ENCODE measurements at places on chromosomes 5 and 9.

DNA sequence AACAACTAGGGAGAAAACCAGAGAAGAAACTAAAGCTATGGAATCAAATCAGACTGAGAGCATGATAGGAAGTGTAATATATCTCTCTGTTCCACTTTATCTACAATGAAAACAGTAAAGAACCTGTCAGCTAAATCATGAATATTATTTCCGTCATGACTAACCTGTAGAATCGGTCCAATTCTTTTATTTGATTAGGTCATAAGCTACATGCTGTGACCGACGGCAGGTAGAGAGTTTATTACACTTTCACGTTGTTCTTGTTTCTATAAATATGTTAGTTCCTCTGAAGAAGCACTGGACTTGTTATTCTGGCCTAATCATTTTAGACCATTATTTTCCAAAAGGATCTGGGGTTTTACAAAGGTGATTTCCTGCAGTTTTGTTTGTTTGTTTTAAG, 91.1 kb downstream of the DMRTA1 start:
- no peak for DNase-seq

- DNase-seq: no peak
Measured at GRCh38 chr5:167576897-167577296, 714.5 kb upstream of the WWC1 start.

DNA sequence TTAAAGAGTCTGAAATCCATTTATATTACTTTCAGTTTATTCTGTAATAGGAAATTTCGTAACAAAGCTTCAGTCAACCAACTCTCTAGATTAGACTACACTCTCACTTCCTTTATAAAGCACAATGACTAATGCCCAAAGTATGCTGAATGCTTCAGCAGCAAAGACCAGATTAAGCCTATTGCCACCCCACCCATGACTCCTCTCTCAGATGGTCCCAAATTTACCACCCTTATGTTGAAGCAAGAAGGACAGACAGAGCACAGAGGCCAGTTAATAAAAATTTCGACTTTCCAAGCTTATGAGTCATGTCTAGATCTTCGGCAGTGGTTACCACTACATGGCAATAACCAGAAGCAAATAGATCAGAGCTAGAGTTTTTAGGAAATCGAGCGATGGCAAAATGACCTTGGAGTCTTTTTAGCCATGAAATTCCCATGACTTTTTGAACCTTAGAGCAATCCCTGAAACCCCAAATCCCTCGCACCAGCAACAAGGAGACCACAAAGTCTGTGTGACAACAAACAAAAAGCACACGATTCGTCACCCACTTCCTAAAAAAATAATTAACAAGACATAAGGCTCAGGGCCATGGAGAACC, 287.8 kb upstream of the RASA1 start:
- DNase-seq: no peak

DNA sequence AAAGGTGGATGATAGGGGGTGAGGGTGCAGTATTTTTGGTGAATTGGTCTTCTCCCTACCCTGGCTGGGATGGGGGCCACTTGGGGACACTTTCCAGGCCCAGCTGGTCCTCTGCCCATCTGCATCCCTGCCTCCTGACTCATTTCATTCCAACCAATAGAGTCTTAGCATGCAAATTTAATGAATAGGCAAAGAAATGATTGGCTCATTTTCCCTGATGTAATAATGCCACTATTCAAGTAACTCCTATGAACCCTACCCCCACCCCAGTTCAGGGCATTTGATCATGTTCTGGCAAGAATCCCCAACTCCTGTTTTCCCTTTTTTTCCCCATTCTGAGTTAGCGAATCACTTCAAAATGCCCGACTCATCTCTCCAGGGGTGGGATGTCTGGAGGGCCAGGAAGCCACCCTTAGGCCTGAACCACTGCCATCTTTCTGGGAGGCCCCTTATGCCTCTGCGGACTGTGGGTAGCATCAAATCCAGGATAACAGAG, 56.7 kb downstream of the PCDH1 start:
- peak; percentile 4 for DNase-seq

DNA sequence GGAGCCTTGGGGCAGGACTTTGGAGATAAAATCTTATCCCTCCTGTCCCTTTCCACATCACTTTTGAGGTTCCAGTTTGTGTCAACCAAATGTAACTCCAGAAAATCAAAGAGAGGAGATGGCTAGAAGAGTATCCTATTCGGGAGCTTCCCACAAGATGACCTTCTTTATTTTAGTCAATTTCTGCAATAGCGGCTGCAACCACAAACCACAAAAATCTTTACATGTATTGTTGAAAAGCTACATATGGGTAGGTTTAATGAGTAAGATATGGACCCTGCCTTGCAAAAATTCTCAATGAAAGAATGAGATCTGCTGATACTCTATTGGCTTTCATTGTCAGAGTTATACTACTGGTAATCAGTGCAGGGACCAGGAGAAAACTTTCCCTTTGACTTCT, 92.2 kb upstream of the MAMDC2 start:
- no peak for DNase-seq

- DNase-seq: no peak
Measured at GRCh38 chr5:176413709-176414191, 2.6 kb downstream of the CLTB start.

- DNase-seq: no peak
Measured at GRCh38 chr5:134007581-134008265, 2.9 kb upstream of the VDAC1 start.

- DNase-seq: no peak
Measured at GRCh38 chr5:158380661-158381060, 521.7 kb upstream of the CLINT1 start.

GRCh38 chr9:107898761-107899160, 409.2 kb upstream of the KLF4 start:
- no peak for DNase-seq

DNA sequence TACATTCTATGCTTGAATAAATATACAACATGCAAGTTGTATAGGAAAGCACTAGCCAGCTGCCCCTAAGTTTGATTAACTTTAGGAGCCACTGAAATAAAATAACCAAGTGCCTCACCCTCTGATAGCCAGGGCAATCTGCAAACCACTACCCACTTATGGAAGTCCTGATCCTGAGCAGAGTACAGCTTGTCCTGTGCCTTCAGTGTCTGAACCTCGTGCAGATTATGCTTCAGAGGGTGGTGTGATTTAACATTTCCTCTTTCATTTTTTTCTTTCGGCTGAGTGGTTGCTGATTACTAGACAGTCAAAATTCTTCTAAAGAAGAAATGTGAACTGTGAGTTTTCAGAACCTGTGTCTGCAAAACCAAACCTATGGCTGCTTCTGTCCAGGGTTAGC, 327.7 kb downstream of the PIK3R1 start:
- no peak for DNase-seq

GRCh38 chr5:162641142-162641813, 573.7 kb downstream of the GABRG2 start:
- no peak for DNase-seq

- no peak for DNase-seq
Measured at GRCh38 chr9:88826771-88827181, 164.5 kb upstream of the S1PR3 start.

GRCh38 chr9:37338218-37338617, 84.3 kb upstream of the GRHPR start:
- peak; percentile 34 for DNase-seq
